H1 (cell line): ENCODE measurements at places on chromosomes 6 and 20.

DNA sequence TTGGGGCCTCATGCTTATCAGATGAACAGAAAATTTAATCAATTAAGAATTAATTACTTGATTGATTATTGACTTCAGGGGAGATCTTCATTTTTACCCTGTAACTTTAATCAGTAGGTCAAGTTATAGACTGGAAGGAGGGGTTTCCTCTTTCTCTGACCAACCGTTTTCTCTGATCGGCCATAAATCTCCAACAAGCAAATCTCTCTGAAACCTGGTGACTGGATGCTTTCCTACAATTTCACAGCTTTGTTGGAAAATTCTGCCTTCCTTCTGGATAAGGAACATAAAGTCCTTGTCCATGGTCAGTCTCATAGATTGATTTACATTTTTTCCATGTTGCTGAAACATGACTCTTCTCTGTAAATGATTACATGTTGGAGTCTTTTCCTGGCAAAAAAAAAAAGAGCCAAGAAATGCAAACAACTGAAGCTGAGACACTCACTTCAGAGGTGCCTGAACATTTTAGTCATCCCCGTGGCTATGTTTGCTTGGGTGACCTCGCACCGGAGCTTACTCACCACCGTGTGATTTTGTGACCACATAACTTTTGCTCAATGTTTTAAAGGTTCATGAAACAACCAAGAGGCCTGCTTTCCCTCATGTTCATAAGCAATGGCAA is 31.0 kb downstream of the IRF4 start:
- no peak for DNase-seq

DNA sequence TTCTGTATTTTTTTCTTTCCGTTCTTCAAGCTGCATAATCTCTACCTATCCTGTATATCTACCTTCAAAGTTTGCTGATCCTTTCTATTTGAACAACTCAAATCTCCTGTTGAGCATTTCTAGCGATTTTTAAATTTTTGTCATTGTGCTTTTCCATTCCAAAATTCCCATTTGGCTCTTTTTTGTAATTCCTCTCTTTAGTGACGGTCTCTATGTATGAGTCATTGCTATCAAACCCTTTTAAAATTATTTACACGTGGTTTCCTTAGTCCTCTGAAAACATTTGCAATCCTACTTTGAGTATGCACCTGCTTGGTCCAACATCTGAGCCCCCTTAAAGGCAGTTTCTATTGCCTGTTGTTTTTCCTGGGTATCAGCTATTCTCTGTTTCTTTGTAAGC is 100.5 kb upstream of the FOXC1 start:
- DNase-seq = no peak

GRCh38 chr20:45341939-45342854 is 6.0 kb downstream of the SDC4 start:
- no peak for DNase-seq

DNA sequence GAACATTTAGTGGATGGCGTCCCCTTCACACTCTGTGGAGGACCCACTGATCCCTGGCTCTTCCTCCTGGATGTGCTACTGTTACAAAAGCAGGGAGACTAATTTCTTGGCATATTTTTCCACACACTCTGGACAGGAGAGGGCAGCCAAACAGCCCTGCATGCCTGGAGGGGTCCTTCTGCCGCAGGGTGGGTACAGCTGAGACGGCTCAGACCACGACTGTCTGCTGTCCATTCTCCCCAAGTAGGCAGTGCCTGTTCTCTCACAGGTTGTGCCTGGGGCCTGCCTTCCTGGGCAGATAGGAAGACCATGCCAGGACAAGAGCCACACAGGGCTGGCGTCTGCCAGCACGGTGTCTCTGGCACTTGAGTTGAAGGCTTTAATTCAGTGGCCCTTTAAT is 260.1 kb downstream of the FOXC1 start:
- DNase-seq = no peak

- no peak for DNase-seq
Observed at GRCh38 chr6:145213614-145214013, 521.7 kb downstream of the EPM2A start.

DNA sequence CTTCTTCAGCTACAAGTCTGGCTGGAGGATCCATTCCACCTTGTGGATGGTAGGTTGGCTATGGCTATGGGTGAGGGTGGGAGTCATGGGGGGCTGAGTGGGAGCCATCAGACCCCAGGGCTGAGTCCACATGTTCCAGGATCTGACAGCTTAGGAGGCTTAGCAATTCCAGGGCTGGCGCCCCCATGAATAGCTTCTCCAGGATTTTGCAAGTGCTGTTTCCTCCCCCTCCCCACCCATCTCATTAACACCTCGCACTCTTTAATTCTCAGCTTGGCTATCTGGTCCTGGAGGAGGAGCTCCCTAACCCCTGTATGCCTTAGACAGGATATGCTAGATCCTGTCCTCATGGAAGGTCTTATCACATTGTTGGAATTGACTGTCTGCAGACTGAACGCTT is 39.0 kb upstream of the ANGPT4 start:
- DNase-seq = no peak

GRCh38 chr20:2756056-2756611 is 44.3 kb downstream of the CPXM1 start:
- DNase-seq = no peak

DNA sequence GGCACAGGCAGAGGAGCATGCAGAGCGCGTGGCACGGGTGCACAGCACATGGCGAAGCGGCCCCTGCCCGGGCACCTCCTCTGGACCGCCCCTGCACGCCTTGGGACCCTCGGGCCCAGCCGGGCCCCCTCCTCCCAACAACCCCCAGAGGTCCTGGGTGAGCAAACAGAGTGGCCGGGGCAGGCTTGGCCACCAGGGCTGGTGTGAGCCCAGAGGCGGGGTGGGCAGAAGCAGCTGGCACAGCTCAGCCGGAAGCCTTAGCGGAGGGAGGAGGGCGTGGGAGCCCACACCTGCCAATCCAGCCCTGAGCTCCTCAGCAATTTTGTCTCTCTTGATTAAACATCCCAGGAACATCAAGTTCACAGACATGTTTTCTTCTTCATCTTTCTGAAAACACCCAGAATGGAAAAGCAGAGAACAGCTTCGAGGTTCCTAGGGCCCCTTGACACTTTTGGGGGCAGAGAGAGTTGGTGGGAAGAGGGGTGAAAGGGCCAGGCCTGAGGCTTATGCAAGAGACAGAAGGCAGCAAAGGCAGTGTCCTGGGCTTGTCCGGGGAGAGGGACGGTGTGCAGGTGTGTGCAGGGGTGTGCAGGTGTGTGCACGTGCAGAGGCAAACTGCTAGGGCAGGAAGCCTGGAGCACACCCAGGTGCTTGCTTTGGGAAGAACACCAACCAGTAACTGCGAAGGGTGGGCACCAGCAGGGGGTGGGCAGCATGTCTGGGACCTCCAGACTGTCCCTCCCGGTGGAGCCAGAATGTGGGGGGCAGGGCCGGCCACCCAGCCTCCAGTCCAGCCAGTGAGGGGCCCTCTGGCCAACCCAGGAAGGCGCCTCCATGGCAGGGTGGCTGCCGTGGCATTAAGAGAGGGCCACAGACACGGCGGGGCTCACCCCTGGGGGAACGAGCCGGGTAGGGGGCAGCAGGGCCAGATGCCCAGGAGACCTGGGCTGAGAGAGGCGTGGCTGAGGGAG is 4.8 kb downstream of the HRH3 start:
- DNase-seq = no peak

- no peak for DNase-seq
Observed at GRCh38 chr6:137210903-137211302, 8.3 kb downstream of the IFNGR1 start.

DNA sequence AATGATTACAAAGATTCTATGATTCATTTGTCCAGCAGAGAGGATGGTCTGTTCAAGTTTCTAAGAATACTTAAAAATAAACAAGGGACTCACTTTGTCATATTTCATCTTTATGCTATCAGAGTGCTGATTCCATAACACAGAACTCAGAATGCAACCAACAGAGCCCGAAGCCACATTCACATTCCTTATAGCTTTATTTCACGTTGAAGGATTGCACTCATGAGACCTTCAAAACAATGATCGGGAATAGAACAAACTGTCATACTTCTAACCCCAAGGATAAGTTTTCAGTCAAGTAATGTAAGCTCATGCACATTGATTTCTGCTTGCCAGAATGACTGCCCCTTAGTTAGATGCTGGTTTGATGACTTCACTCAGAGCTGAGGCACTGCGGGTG is 25.2 kb downstream of the FNDC1 start:
- DNase-seq = no peak

DNA sequence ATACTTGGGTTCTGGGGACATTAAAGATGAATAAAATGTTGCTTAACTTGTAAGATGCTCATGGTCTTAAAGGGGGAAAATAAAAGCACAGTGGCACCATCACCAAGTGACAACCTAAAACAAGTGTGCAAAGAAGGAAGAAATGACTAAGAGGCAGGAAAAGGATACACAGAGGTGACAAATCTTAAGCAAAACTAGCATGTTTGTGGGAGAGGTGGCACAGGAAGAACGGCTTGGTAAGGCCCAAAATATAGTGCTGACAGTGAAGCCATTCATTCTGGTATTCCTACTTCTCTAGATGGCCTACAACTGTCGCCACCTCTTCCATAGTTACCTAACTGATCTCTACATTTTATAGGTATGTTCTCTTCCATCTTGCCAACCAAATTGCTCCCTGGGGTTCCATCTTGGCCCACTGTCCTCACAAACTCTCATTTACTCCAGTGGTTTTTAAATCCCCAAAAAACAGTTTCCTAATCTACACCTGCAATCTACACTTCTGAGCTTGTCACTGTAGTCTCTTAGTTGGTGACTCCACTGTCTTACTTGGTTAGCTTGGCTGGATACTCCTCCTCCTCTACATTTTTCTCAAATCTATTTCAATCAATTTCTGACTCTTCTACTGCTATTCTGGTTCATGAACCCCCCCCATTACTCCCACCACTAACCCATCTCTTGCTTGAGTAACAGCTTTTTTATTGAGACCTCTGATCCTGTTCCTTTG is 33.5 kb downstream of the FAM8A1 start:
- no peak for DNase-seq

GRCh38 chr6:35030099-35030498 is 111.0 kb downstream of the TCP11 start:
- no peak for DNase-seq

GRCh38 chr20:21175433-21175832 is 49.6 kb downstream of the KIZ start:
- no peak for DNase-seq

DNA sequence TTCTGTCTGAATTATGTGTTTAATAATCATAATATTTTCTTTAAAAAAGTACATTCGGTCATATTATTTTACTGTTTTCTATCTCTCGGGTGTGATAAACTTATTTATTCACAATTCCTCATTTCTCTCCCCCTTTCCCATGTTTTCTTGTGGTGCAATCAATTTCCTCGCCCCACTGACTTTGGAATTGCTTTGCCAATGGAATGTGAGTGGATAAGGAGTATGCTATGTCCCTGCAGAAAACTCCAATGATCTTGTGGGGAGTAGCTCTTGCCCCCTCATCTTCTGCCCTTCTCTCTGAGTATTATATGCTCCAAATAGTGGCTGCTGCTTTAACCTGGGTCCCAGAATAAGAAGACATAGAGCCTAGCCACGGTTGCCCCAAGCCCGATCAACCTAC is 64.1 kb downstream of the HMGN3 start:
- DNase-seq = no peak

DNA sequence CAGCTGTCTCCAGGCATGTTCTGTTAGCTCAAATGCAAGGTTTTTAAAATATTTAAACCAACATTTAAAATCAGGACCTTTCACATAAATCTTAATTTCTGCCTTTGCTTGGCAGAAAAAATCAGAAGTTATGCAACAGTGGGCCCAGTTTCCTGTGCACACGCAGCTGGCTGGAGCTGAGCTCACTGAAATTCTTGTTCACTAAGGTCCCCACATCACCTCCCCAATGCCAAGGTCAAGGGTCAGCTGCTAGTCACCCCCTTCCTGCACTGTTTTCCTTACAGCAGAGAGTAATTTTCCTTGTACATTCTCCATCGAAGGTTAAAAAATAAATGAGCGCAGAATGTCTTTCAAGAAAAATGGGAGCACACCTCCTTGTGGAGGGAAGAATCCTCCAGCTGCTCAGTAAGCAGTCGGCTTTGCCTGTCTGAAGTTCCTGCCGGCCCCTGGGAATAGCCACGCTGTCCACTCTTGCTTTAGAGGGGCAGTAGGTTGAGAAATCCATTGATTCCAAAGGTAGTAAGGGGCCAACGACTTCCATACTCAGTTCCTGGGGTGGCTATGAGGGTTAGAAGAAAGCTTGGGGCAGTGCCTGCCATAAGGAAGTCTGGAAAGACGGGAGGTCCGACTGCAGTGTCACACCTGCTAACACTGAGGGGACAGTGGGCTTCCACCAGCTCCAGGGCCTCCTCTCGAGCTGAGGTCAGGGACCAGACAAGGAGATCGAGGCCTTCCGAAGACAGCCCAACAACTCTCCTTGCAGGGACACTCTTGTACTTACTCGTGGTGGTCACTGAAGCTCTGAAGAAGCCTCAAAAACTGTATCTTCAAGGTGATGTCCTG is 56.8 kb downstream of the MYH7B start:
- DNase-seq = no peak

- DNase-seq = no peak
Observed at GRCh38 chr6:100339574-100340255, 125.0 kb downstream of the SIM1 start.

- DNase-seq = peak; percentile 13
Observed at GRCh38 chr6:165244524-165245247, 64.7 kb downstream of the C6orf118 start.

DNA sequence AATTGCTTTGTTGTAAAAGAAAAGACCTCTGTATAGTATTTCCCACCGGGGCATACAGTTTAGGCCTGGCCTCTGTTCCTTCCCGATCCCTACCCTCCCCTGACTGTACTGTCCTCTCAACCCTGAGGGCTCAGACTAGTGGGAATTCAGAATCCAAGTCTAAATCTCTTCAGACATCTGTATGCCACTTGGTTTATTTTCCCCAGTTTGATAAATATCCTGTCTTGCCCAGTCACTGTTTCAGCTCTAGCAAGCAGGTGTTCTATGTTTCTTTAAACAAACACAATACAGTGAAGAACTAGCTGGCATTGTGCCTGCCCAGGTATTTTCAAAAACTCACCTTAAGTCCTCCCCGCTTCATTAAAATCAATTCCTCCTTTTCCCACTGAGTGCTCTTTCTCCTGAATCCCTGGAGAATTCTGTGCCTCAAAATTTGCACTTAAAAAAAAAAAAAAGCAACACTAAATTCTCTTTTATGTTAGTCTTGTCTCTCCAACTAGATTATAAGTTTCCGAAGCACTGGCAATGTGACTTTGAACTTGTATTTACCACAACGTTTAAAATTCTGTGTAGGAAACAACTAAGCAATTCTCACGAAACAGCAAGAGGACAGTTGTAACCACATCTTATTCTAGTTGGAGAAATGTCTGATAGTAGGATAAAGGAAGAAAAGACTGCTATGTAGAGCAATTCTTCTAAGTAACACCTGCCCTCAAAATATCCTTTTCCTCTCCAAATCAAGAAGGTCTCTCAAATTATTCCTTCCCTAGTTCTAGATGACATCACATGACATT is 112.0 kb upstream of the CARMIL1 start:
- no peak for DNase-seq

- no peak for DNase-seq
Observed at GRCh38 chr6:18533793-18534192, 146.6 kb downstream of the RNF144B start.

DNA sequence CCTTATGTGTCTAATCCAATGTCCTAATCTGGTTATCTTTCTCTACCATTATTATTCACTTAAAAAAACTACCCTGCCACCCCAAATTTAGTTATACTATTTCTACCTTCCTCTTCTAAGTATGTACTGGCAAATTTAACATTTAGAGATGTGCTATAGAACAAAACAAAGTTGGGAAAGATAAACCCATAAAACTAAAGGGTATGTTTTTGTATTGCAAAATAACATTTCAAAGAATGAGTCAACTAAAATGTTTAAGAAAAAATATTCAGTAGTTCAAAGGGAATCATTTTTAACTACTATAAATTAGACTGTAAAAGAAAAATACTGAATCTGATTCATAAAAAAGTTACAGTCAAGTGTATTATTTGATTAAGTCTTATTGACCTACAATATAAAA is 103.0 kb downstream of the LMBRD1 start:
- no peak for DNase-seq
